GM12878 (cell line): ENCODE measurements at places on chromosomes 2 and 18. TPM values are rescaled to one million over a fixed set of nuclear protein-coding genes. Genes with fewer than 3 reads are reported as not detected.

- no peaks in the 10 kb centered on the region for H3K27me3 ChIP-seq
- peaks cover 3% of the 10 kb centered on the region; the same call in 1 of the 2 replicates for H3K4me1 ChIP-seq
- H3K4me3 ChIP-seq = no peak overlapping the region
- H3K36me3 ChIP-seq = no peaks in the 10 kb centered on the region
- no peak overlapping the region for H3K27ac ChIP-seq
These were observed 135.8 kb downstream of the CLIP4 start for GRCh38 chr2:29250977-29251376.

- DNase-seq = no peak
- H3K4me3 ChIP-seq = no peak overlapping the region
- H3K4me1 ChIP-seq = no peaks in the 10 kb centered on the region
- no peak overlapping the region for H3K27ac ChIP-seq
These were observed 62.4 kb upstream of the TCF4 start for GRCh38 chr18:55650363-55650870.

- H3K4me3 ChIP-seq = no peak overlapping the region
- H3K36me3 ChIP-seq = no peaks in the 10 kb centered on the region
- no peak overlapping the region for H3K27ac ChIP-seq
These were observed 36.0 kb upstream of the FZD5 start for GRCh38 chr2:207805566-207806226.

GRCh38 chr2:236209535-236209934 is 41.3 kb upstream of the GBX2 start:
- H3K4me3 ChIP-seq = no peak overlapping the region
- no peaks in the 10 kb centered on the region; the same call in 1 of the 2 replicates for H3K27me3 ChIP-seq
- no peak for DNase-seq

Gene C2orf80
- polyA plus RNA-seq = not detected in 2 replicates

- H3K27me3 ChIP-seq = no peaks in the 10 kb centered on the region
- no peaks in the 10 kb centered on the region; the same call in 1 of the 2 replicates for H3K36me3 ChIP-seq
- no peak overlapping the region for H3K4me3 ChIP-seq
- H3K4me1 ChIP-seq = no peaks in the 10 kb centered on the region
These were observed 54.2 kb downstream of the COMMD1 start for GRCh38 chr2:61959381-61960293.

Gene SERPINB12
- not detected in 2 replicates for polyA plus RNA-seq

DNA sequence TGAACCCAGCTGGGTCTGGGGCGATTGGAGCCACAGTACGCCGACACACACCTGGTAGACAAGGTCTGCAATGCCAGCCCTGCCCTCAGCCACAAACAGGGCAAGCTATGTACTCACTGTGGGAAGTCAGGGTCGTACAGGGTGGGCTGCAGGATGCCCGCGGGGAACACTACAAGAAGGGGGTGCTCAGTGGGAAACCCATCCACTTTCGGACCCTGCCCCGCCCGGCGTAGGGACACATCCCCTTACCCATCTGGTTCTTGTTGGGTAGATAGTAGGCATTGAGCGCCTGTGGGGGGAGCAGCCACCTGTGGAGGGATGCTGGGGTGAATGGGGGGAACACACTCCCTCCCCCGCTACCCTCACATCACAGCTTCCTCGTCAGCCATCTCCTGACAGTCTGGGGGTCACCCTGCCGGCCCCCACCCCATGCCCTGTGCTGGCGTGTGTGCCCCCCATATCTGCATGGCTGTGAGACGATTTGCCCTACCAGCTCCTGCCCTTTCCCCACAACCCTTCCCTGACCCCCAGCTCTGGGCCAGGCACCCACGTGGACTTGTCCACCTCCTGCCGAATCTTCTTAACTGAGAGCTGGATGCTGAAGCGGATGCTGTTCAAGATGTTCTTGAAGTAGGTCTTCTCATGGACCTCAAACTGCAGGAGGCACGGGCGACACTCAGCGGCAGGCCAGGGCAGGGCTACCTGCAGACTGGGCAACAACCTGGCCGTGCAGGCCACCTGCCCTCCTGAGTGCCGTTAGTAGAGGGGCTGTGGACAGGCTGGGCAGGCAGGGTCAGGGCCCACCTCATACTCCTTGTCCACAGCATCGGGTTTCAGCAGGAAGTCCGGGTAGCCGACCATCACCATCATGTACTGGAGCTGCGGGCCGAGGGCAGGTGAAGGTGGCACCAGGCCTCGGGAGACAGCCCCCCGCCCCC is 5.1 kb downstream of the ECEL1 start:
- DNase-seq = no peak
- no peak overlapping the region for H3K4me3 ChIP-seq
- H3K36me3 ChIP-seq = no peaks in the 10 kb centered on the region
- no peaks in the 10 kb centered on the region for H3K4me1 ChIP-seq
- H3K27me3 ChIP-seq = no peaks in the 10 kb centered on the region; the same call in 1 of the 2 replicates
- H3K27ac ChIP-seq = no peak overlapping the region

DNA sequence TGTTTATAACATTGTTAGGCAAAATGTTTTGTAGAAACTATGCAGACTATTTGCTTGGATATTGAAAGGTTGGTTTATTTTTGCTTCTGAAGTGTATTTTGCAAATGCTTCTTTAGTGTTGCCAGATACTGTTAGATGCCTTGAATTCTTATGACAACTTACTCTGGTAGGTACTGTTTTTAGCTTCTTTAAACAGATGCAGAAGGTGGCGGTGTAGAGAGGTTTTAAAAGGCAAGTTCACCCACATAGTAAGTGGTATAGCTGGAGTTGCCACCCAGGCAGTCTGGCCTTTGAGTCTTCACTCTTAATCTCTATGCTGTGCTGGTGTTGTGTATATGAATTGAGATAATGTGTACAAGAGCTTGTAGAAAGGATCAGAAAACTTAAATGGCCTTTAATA is 3.6 kb downstream of the PCYOX1 start:
- H3K27ac ChIP-seq = no peak overlapping the region
- no peaks in the 10 kb centered on the region for H3K36me3 ChIP-seq
- no peak overlapping the region for H3K4me3 ChIP-seq
- H3K4me1 ChIP-seq = no peaks in the 10 kb centered on the region; the same call in 1 of the 2 replicates

Gene SEPTIN10
- polyA plus RNA-seq = 132 and 135 TPM in 2 replicates

GRCh38 chr2:68188831-68189230 is 31.1 kb downstream of the PNO1 start:
- peaks cover 2% of the 10 kb centered on the region for H3K36me3 ChIP-seq
- H3K27me3 ChIP-seq = no peaks in the 10 kb centered on the region
- no peak for DNase-seq
- no peaks in the 10 kb centered on the region for H3K4me1 ChIP-seq
- H3K4me3 ChIP-seq = no peak overlapping the region

Gene CFAP210
- polyA plus RNA-seq = not detected in 2 replicates

Gene PIKFYVE
- polyA plus RNA-seq = 7.0 and 9.6 TPM in 2 replicates

GRCh38 chr2:218063486-218063885 is 5.6 kb upstream of the RUFY4 start:
- peaks cover 15% of the 10 kb centered on the region for H3K4me1 ChIP-seq
- no peaks in the 10 kb centered on the region for H3K27me3 ChIP-seq
- DNase-seq = peak; percentile 60

DNA sequence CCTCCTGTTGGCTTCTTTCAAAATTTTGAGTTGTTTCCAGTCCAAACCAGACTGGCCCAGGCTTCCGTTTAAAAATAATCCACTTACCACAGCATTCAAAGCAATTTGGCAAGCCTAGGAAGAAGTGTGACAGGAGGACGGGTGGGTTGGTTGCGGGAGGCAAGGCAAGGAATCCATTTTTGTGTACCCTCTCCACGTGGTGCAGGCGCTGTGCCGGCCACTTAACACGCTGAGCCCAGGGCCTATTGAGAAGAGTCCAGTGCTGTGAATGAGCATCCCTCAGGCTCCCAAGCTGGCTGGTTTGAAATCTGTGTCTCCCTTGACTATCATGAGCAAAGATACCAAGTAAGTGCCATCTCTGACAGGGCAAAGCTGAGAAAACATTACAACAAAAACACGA is 160.9 kb downstream of the NCKAP5 start:
- no peaks in the 10 kb centered on the region for H3K4me1 ChIP-seq
- H3K4me3 ChIP-seq = no peak overlapping the region
- DNase-seq = no peak

Gene CCDC102B
- 2.9 and 4.2 TPM in 2 replicates for polyA plus RNA-seq

DNA sequence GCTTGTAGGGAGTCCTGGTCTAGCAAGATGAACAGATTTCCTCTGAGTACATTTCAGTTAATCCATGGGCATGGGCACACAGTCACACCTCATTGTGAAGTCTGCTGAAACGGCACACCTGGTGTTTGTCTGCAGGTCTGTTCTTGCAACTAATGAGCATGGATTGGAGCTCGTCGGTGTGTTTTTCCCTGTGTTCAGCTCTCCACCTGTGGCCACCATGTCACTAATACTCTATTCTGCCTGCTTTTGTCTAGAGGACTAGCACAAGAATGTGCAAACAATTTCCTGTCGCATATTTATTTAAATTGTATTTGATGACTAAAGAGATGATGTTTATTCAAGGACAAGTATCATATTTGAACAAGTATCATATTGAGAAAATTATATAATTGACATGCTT is 24.5 kb upstream of the PPP4R1 start:
- no peak overlapping the region for H3K4me3 ChIP-seq
- DNase-seq = no peak
- H3K27ac ChIP-seq = no peak overlapping the region
- H3K4me1 ChIP-seq = no peaks in the 10 kb centered on the region

Gene SLC23A3
- 0.26 and 0.43 TPM in 2 replicates for polyA plus RNA-seq
